Daoy (cell line): ENCODE measurements at places on chromosomes 3 and 15. TPM values are rescaled to one million over a fixed set of nuclear protein-coding genes. Genes with fewer than 3 reads are reported as not detected.

SLC22A14 gene
- 0.39 TPM in 1 of 2 replicates, not detected in the other for total RNA-seq

ACKR4 gene
- not detected in 2 replicates for total RNA-seq

MAP1A gene
- total RNA-seq = 2.7 and 3.2 TPM in 2 replicates

ULK3 gene
- total RNA-seq = 17.6 and 24.3 TPM in 2 replicates

EPHA3 gene
- total RNA-seq = not detected in 2 replicates

SI gene
- not detected in 2 replicates for total RNA-seq

GOLGA8J gene
- not detected in 2 replicates for total RNA-seq

SLC15A2 gene
- total RNA-seq = 0.15 and 0.17 TPM in 2 replicates

IQCF6 gene
- total RNA-seq = not detected in 2 replicates

CFAP100 gene
- not detected in 2 replicates for total RNA-seq

RTP3 gene
- total RNA-seq = not detected in 2 replicates

RBP2 gene
- total RNA-seq = not detected in 2 replicates

EIF3J gene
- 55.7 and 92.1 TPM in 2 replicates for total RNA-seq

CA12 gene
- total RNA-seq = 5.0 and 5.2 TPM in 2 replicates

KCNMB3 gene
- total RNA-seq = 0.11 and 0.77 TPM in 2 replicates

IL5RA gene
- 0.80 TPM in 1 of 2 replicates, not detected in the other for total RNA-seq

UROC1 gene
- total RNA-seq = not detected in 2 replicates

P4HTM gene
- 11.1 and 23.2 TPM in 2 replicates for total RNA-seq

SLC49A4 gene
- total RNA-seq = 17.5 and 18.3 TPM in 2 replicates

BSN gene
- 0.18 and 0.29 TPM in 2 replicates for total RNA-seq

SLMAP gene
- total RNA-seq = 32.6 and 34.9 TPM in 2 replicates

FBLN2 gene
- total RNA-seq = 8.8 and 17.9 TPM in 2 replicates

IMP3 gene
- 115 and 126 TPM in 2 replicates for total RNA-seq

DNAH12 gene
- total RNA-seq = 0.06 TPM in 1 of 2 replicates, not detected in the other

OCA2 gene
- not detected in 2 replicates for total RNA-seq

KLHL40 gene
- not detected in 2 replicates for total RNA-seq
